Kidney (tissue), 22 donors: ENCODE measurements at places on chromosomes 3 and 15. TPM values are rescaled to one million over a fixed set of nuclear protein-coding genes. Genes with fewer than 3 reads are reported as not detected.

Gene GP5
- 0.22 TPM for total RNA-seq

- H3K4me1 ChIP-seq, result no peaks in the 10 kb centered on the region
- DNase-seq, result no peak
- H3K27me3 ChIP-seq, result no peaks in the 10 kb centered on the region
- H3K36me3 ChIP-seq, result no peaks in the 10 kb centered on the region
- no peak overlapping the region for H3K4me3 ChIP-seq
- H3K27ac ChIP-seq, result no peak overlapping the region
Observed at GRCh38 chr3:15523660-15524417, 2.3 kb upstream of the COLQ start.

- no peak overlapping the region for H3K27ac ChIP-seq
- no peak for DNase-seq
- no peak overlapping the region for H3K4me3 ChIP-seq
- no peaks in the 10 kb centered on the region for H3K4me1 ChIP-seq
- H3K36me3 ChIP-seq, result no peaks in the 10 kb centered on the region
Observed at GRCh38 chr15:34584996-34585395, 1.5 kb upstream of the GOLGA8B start.

GRCh38 chr3:71579935-71580406 lies 3.6 kb downstream of the FOXP1 start:
- H3K4me1 ChIP-seq, result peaks cover 3% of the 10 kb centered on the region
- H3K27ac ChIP-seq, result no peak overlapping the region
- H3K27me3 ChIP-seq, result no peaks in the 10 kb centered on the region
- H3K36me3 ChIP-seq, result no peaks in the 10 kb centered on the region
- no peak overlapping the region for H3K4me3 ChIP-seq
- DNase-seq, result peak; percentile 79

DNA sequence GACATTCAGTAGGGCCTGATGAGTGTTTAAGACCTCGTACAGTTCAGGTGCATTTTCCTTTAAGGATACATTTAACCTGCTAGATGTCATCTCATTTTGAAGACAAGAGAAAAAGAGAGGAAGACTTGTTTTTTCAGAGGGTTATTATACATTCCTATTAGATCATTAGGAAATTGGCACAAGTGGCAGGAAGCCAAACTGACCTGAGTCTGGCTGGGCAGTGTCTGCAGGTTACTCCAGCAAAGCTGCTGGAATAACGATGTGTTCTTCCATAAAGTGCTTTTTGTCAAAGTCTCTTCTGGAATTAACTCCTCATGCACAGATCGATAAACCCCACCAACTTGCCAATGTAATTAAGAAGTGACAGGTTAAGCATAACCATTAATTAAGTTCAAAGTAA lies 396.4 kb upstream of the TPRG1 start:
- H3K27ac ChIP-seq, result no peak overlapping the region
- no peaks in the 10 kb centered on the region for H3K4me1 ChIP-seq

DNA sequence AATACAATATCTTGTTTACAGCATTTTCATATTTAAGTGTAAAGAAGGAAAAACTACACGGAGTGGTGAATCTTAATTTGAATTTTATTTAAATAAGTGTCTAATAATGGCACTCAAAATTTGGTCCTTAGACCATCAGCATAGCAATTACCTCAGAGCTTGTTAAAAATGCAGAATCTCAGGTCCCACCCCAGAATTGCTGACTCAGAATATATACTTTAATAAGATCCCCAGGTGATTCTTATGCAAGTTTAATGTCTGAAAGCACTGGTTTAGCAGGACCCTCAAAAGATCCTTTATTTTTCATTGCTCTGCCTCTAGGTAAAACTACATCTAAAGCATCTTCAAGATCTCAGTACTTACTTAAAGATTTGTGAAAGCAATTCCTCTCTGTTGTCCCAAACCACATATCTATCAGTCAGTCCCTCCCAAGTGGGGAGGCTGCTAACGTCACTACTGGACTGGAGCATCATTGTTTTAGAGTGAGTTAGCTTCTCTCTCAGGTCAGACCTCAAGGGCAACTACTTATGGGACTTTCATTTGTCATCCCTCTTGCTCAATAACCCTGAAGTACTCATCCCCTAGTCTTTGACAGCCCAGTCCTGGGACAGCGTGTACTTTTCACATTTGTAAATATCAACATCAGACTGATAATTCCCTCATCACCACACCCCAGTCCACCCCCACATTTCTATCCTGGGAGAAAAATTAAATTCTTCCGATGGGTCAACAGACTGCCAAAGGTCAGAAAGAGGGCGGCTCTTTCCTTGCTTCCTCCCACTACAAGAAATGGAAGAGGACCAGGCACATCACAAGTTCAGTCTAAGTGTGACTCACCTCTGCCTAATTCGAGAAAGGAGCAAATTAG lies 76.7 kb downstream of the CBLB start:
- no peaks in the 10 kb centered on the region for H3K36me3 ChIP-seq
